Bronchial epithelial cell (primary cell): ENCODE measurements at places on chromosomes 1 and 21.

GRCh38 chr1:243946946-243947345 lies 96.9 kb upstream of the AKT3 start:
- no peak for DNase-seq

- peak; percentile 78 for DNase-seq
These were observed 75.0 kb downstream of the ATP6V1G3 start for GRCh38 chr1:198465201-198466144.

- no peak for DNase-seq
These were observed 11.8 kb downstream of the DRAM2 start for GRCh38 chr1:111127923-111128643.

DNA sequence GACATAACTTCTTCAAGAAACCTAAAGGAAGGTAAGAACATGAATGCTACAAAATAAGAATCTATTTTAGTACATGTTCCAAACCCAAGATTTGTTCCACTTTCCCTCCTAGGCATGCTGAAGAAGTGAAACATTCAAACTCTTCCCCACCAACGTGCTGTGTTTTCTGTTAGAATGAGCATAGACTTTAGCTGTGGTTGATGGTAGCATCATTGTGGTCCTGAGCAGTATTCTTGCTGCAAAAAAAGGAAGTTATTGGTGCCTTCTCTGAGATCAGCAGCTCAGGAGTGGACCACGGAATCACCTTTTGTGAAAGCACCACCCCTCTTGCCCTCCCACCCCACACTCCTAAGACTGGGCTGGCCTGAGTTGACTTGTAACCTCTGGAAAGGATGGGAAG lies 100.4 kb upstream of the POGK start:
- no peak for DNase-seq

GRCh38 chr1:60078182-60078581 lies 4.6 kb upstream of the C1orf87 start:
- peak; percentile 14 for DNase-seq

DNA sequence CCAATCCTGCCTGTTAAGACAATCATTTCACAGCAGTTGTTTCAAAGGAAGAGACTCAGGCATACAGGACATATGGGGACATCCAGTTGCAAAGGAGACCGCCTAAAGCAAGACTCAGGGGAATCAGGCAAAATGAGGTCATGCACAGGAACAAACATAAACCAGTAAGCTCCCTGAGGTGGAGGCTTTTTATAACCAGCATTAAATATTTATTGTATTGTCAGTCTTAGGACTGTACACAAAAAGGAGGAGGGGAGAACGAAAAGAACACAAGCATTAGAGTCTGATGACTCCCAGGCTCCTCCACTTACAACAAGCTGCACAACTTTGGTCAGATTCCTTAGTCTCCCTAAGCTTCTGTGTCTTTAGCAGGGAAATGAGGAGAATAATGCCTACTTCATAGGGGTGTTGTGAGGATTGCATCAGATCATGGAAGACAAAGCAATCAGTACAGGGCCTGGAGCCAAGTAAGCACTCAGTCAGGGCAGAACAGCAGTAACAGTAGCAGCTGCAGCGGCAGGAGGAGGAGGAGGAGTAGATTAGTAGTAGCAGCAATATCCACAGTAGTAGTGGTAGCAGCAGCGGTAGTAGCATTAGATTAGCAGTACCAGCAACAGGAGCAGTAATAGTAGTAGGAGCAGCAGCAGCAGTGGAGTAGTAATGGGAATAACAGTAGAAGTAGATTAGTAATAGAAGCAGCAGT lies 54.2 kb upstream of the SPATA6 start:
- peak; percentile 37 for DNase-seq

GRCh38 chr1:216434232-216434631 lies 11.0 kb upstream of the USH2A start:
- DNase-seq, result no peak

- no peak for DNase-seq
These were observed 119.5 kb downstream of the TBX19 start for GRCh38 chr1:168400139-168400538.

DNA sequence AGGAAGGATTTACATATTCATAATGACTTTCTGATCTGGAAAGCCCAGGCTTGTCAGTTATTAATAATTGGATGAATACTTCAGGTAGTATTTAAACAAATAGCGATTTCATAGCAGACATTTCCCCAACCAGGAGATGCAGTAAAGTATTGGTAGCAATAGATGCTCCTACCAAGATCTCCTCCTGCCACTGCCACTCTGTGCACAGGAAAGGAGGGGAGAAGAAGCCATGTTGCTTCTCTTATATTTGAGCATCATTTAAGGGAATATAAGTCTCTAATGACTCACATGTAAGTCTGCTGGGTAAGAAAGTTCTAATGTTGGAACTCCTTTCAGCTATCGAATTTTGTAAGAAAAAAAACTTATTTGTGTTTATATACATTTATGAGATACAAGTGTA lies 420 bp upstream of the IFI16 start:
- no peak for DNase-seq

- DNase-seq, result no peak
These were observed 37.0 kb upstream of the SAMD11 start for GRCh38 chr1:886760-887159.

DNA sequence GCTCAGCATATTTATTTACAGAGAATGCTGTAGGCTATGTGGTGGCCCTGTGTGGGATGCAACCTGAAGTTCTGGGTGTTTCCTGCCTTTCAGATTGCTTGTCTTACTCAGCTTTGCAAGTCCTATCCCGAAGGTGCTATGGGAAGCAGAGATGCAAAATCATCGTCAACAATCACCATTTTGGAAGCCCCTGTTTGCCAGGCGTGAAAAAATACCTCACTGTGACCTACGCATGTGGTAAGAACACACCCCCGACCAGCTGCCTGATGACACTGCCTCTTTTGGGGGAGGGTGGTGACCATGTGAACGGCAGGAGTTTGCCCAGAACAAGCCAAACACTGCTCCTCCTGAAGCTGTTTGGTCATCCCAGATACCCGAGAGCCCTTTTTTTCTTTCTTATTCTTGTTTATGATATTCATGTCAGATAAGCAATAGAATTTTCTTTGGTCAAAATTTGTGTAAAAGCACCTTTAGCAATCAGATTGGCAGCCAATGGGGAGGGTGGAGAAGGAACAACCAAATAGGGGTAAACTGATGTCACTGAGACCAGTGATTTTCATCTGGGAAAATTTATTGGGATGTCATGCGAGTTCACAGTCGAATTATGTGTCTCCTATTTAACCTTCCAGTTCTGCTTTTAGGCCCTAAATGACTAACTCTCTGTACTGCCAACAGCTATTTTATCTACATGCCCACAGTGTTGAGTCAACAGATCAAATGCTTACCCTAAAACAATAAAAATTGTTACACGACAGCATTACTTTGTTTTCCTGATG lies 82.6 kb downstream of the EVA1C start:
- peak; percentile 70 for DNase-seq

GRCh38 chr1:183734543-183735036 lies 70.3 kb upstream of the RGL1 start:
- no peak for DNase-seq

DNA sequence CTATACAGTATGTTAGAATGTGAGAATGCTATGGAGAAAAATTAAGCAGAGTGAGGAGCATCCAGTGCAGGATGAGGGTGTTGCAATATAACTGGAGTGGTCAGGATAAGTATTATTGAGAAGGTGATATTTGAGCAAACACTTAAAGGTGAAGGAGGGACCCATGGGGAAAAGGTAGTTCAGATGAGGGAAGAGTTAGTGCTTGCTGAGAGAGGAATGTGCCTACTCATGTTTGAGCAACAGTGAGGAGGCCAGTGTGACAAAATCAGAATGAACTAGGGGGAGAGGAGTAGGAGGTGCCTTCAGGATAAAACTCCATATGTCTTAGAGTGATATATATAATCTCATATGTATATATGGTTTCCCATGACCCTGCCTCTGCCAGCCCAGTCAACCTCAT lies 6.2 kb upstream of the TRIM45 start:
- peak; percentile 65 for DNase-seq

DNA sequence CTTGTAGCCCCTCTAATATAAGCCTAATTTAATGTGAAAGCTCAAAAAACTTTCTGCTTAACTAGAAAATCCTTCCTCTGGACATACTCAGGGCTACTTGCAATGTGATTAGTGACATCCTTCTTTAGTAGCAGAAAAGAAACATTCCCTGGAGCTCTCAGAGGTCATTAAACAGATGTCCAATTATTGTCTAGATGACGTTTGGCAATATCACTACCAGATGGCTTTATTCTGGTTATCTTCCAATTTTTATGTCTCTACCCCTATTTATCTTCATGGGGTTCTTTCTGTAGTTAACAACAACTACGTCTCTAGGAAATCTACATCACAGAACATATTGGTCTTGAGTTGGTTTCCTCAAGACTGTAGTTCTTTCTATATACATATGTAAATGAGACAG lies 44.2 kb downstream of the CTH start:
- no peak for DNase-seq

DNA sequence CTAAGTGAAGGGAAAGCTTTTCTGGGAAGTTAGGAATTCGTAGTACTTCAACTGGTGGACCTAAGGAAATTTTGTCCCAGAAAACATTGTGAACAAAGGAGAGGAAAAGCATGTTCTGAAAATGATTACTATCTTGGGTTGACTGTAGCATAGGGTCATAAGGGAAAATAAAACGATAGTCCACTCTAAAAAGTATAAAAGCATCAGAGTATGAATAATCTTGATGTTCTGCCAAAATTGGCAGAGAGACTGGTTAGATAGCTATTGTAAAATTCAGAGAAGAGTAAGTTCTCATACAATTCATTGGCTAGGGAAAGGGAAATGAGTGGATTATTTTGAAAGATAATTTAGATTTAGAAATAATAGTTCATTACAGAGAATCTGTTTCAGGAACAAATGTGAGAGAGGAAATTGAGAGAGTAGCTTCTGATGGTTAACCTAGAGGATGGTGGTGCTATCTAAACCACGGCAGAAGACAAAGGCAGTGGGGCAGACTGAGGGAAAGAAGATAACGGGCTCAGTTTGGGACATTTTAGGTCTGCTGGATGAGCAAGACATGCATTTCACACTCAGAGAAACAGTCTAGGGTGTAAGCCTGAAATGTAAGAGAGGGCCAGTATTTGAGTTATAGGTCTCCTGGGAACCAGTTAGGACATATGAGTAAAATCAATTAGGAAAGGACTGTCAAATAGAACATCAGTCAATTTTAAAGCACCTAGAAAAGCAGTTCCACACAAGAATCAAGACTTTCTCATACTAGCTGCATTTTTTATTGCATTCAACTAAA lies 799.3 kb upstream of the CXADR start:
- no peak for DNase-seq

GRCh38 chr1:42420911-42421585 lies 34.8 kb downstream of the ZMYND12 start:
- peak; percentile 21 for DNase-seq

DNA sequence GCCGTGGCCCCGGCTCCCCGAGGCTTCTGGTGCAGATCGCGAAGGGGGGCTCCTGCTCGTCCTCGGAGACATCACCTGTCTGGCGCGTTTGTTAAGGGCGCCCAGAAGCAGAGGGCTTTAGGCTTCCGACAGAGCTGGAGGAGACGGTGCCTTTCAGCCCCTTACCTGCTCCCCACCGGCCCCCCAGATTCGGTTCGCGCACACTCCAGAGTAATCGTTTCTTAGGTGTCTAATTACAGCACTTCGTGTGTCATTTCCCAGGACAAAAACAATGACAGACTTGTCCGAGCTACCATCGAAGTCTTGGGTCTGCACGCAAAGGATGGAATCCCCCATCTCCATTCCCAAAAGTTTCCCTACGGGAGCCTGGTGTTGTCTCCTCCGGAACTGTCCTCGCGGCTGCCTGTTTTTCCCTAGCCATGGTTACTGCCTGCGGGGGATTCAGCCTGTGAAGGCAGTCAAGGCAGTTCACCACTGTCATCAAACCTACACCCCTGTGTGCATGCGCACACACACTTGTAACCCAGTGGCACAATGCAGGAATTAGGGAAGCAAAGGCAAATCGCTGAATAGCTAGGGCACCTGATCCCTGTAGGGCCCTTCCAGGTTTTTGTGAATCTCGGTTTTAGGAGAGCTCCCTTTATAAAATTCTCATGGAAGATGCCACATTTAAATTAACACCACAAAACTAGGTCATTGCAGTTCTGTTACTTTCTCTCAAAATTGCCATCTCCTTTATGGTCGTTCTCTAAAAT lies 738 bp upstream of the CDC42BPA start:
- peak; percentile 75 for DNase-seq

- peak; percentile 99 for DNase-seq
These were observed 35.3 kb upstream of the CACYBP start for GRCh38 chr1:174964261-174964971.

DNA sequence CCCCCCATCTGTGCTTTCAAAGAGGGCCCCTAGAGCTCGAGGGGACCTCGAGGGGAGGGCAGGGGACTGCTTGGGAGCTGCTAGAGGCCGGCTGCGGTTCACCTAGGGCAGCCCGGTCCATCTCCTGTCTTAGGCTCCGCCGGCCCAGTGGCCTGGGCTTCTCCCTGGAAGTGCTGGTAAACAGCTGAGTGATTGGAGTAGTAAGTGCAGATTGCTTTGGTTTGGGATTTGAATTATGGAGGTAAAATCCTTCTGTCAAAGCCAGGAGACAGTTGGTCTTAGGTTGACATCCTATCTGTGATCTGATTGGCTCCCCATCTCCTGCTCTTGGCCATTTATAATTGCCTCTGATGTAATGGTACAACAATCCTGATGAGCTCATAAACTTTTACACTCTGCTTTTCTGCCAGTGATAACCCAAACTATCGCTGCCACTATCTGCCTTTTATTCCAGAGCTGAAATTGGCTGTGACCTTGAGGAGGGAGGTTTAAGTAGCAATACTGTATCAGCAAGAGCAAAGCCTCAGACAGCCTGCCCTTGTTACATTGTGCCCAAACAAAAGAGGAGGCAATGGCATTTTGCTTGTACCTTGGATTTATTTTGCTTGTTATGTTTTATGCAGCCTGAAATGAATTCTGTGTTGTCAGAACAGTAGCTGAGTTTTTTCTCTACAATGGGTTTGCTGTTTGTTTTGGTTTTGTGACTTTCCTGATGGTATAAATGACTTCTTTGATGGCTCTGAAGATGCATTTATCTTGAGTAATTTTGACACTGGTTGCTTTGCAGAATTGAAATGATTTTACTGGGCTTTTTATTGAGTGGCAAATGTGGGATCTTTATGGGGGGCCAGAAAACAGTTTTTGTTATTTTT lies 2.4 kb downstream of the ARID1A start:
- peak; percentile 96 for DNase-seq

- peak; percentile 50 for DNase-seq
These were observed 992 bp downstream of the TENT5C start for GRCh38 chr1:117606649-117607430.
